ENCODE measurements at places on chromosomes 3 and 15. TPM values are rescaled to one million over a fixed set of nuclear protein-coding genes. Genes with fewer than 3 reads are reported as not detected.
A peak's percentile ranks its signal among the peaks of the same experiment; 100 is the strongest.

- H3K4me1 ChIP-seq = peaks cover 1% of the 10 kb centered on the region
- no peaks in the 10 kb centered on the region for H3K27me3 ChIP-seq
Observed at GRCh38 chr15:30956216-30957124, 35.0 kb downstream of the MTMR10 start.

GRCh38 chr3:172931746-172932285 is 181.3 kb downstream of the ECT2 start:
- H3K4me3 ChIP-seq = no peak overlapping the region
- no peak overlapping the region for H3K27ac ChIP-seq
- H3K4me1 ChIP-seq = peaks cover 3% of the 10 kb centered on the region
- no peaks in the 10 kb centered on the region for H3K27me3 ChIP-seq
- DNase-seq = no peak

GRCh38 chr3:133701435-133702358 is 40.0 kb upstream of the TOPBP1 start:
- H3K4me3 ChIP-seq = no peak overlapping the region
- H3K4me1 ChIP-seq = peaks cover 8% of the 10 kb centered on the region
- DNase-seq = no peak
- H3K27me3 ChIP-seq = peaks cover 4% of the 10 kb centered on the region

GRCh38 chr15:101025501-101025885 is 106.3 kb downstream of the LRRK1 start:
- H3K27me3 ChIP-seq = peaks cover 50% of the 10 kb centered on the region
- H3K4me1 ChIP-seq = peaks cover 6% of the 10 kb centered on the region
- H3K4me3 ChIP-seq = no peak overlapping the region
- H3K27ac ChIP-seq = no peak overlapping the region
- no peak for DNase-seq

- H3K27ac ChIP-seq = no peak overlapping the region
- H3K36me3 ChIP-seq = no peaks in the 10 kb centered on the region
- no peaks in the 10 kb centered on the region for H3K4me1 ChIP-seq
- no peak overlapping the region for H3K4me3 ChIP-seq
Observed at GRCh38 chr3:143314251-143315093, 194.9 kb downstream of the CHST2 start.

DNA sequence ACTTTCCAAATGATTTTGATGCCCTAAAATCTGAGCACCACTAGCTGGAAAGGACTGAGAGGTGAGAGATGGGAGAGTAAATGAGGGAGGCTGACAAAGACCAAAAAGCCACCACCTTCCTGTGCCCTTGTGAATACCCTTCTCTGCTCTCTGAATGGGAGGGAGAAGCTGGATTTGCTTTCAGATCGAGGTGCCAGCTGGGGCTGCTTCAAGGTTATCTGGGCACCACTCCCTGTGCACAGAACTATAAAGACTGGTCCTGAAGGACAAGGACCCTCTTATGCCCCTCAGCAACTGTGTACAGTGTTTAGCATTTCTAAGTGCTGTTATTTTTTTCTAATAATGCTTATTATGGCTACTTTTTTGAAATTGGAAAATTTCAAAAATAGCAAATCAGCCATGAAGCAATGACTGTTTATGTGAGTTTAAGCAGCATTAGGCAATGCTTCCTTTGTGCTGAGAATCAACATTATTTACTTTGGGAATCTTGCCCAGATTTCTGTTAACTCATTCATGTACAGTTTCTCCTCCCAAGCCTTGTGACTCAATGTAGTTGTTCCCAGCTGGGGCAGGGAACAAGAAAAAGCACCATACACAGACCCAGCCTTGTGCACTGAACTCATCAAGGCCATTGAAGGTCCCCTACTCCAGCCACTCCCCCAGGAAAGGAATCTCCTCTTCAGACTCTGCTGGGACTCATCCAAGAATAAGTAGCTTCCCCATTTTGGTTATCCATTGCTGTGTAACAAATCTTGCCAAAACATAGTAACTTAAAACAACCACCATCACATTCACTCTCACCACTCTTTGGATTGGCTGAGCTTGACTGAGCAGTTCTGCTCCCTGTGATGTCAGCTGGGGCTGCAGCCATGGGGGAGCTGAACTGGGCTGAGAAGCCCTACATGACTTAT is 37.3 kb upstream of the CDV3 start:
- no peaks in the 10 kb centered on the region for H3K36me3 ChIP-seq
- H3K27ac ChIP-seq = no peak overlapping the region
- peaks cover 8% of the 10 kb centered on the region for H3K4me1 ChIP-seq
- DNase-seq = no peak
- H3K27me3 ChIP-seq = no peaks in the 10 kb centered on the region
- no peak overlapping the region for H3K4me3 ChIP-seq

- peak overlapping the region; percentile 38 for H3K27ac ChIP-seq
- peak; percentile 73 for DNase-seq
- peaks cover 7% of the 10 kb centered on the region for H3K27me3 ChIP-seq
Observed at GRCh38 chr3:123652342-123652984, 67.6 kb upstream of the HACD2 start.

DNA sequence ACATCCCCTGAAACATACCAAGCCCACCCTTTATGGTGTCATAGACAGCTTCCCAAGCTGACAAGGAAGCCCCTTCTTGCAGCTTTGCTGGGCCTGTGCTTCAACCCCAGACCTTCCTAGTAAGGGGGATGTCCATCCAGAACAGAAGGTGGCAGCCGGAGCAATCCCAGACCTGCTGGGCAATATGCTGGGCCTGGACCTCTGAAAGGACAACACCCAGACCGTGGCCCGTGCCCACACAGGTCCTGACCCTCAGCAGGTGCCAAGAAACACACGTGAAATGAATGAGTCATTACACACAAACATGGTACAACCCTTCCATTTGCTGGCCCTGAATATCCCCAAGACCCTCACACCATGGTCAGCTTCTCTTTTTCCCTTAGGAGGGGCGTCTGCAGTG is 19.8 kb upstream of the VILL start:
- peak overlapping the region; percentile 85 for H3K27ac ChIP-seq
- no peak for DNase-seq
- no peaks in the 10 kb centered on the region for H3K27me3 ChIP-seq
- H3K36me3 ChIP-seq = peaks cover 19% of the 10 kb centered on the region
- H3K4me1 ChIP-seq = peaks cover 16% of the 10 kb centered on the region
- no peak overlapping the region for H3K4me3 ChIP-seq

- no peak overlapping the region for H3K27ac ChIP-seq
- no peaks in the 10 kb centered on the region for H3K4me1 ChIP-seq
- H3K27me3 ChIP-seq = peaks cover 3% of the 10 kb centered on the region
- no peak overlapping the region for H3K4me3 ChIP-seq
- H3K36me3 ChIP-seq = no peaks in the 10 kb centered on the region
Observed at GRCh38 chr3:35597490-35597889, 41.8 kb upstream of the ARPP21 start.

- no peaks in the 10 kb centered on the region for H3K36me3 ChIP-seq
- peaks cover 41% of the 10 kb centered on the region for H3K27me3 ChIP-seq
- H3K4me1 ChIP-seq = peaks cover 18% of the 10 kb centered on the region
- no peak for DNase-seq
Observed at GRCh38 chr3:155411500-155412223, 118.2 kb upstream of the STRIT1 start.

GRCh38 chr3:128804017-128804810 is 75.2 kb upstream of the ACAD9 start:
- no peak for DNase-seq
- peaks cover 19% of the 10 kb centered on the region for H3K36me3 ChIP-seq
- H3K27ac ChIP-seq = peak overlapping the region; percentile 70
- peaks cover 4% of the 10 kb centered on the region for H3K4me1 ChIP-seq
- H3K4me3 ChIP-seq = no peak overlapping the region

DNA sequence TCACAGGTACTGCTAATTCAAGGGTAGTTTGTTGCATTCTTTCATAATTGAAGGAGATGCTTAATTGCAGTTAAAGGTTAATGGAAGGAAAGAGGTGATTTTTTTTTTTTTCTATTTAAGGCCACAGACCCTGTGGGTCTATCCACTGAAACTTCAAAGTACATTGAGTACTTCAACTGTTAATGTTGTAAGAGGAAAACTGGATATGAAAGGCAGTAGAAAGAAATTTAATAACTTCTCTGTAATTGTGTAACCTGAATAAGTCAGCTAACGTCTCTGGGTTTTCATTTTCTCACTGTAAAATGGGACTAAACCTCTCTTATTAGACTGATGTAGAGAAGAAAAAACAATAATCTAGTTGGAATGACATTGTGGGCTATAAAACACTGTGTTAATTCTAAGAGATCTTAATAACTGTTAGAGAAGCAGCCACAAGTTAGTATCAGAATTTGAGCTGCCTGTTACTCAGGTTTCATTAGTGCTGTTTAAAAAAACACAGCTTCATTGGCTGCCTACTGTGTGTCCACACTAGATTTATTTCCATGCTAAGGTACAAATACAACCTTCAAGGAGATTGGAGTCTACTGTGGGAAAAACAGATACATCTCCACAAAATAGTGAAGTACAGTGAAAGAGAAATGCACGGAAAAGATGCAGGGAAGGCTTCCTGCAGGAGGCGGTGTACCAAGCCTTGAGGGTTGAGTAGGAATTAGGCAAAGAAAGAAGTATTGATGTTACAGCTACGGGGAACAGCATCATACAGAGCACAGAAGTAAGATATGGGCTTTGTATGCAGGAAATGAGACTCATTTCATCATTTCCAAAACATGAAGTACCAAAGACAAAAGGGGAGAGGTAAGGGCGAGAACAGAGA is 483.6 kb downstream of the TAFA4 start:
- H3K4me1 ChIP-seq = no peaks in the 10 kb centered on the region
- no peak overlapping the region for H3K4me3 ChIP-seq
- DNase-seq = no peak
- no peak overlapping the region for H3K27ac ChIP-seq
- H3K27me3 ChIP-seq = no peaks in the 10 kb centered on the region

GRCh38 chr3:121274411-121274810 is 271.4 kb downstream of the POLQ start:
- H3K27ac ChIP-seq = no peak overlapping the region
- peaks cover 3% of the 10 kb centered on the region for H3K36me3 ChIP-seq
- no peaks in the 10 kb centered on the region for H3K27me3 ChIP-seq
- DNase-seq = no peak
- H3K4me3 ChIP-seq = no peak overlapping the region

The CEMIP gene
- total RNA-seq = 1.3 TPM

All from progenitor cell of endocrine pancreas (in vitro differentiated cells).